ENCODE measurements at places on chromosomes 1 and 21.

GRCh38 chr1:64293820-64294219, 90.4 kb downstream of the UBE2U start:
- DNase-seq = no peak

GRCh38 chr1:161502641-161503393, 2.4 kb upstream of the FCGR2A start:
- DNase-seq = no peak

GRCh38 chr1:4549930-4550329, 104.5 kb upstream of the AJAP1 start:
- no peak for DNase-seq

DNA sequence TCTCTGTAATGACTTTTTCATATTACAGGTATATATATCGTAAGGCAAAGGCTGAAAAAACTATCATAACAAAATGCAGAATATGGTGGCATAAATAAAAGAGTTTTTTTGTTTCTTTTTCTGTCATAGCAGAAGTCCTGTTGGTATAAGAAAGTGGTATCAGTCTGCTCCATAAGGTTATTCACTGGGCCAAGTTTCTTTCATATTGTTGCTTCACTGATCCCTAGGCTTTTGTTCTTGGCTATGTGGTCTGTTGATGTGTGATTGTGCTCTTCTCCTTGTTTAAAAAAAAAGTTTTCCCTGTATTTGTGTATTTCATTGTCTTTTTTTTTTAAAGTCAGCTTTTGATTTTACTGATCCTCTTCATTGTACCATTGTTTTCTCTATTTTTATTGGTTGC, 26.0 kb downstream of the PTBP2 start:
- DNase-seq = no peak

DNA sequence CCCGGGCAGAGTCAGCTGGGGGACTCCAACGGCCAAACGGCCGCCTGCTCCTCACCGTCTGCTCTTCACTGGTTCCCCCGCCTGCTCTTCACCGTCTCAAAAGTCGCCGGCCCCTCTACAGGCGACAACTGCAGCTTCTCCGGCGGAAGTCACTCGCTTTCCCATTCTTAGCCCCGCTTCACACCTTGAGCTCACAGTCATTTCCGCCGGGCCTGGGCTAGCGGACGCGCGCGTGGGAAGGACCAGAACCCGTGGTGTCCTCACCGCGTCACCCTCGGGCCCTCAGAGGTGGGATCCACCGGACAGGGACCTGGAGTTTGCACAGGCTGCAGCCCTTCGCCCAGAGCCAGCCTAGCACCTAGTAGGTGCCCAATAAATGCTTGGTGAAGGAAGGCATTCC, 27.9 kb upstream of the HJV start:
- no peak for DNase-seq

GRCh38 chr21:17779980-17780379, 39.2 kb downstream of the C21orf91 start:
- no peak for DNase-seq

DNA sequence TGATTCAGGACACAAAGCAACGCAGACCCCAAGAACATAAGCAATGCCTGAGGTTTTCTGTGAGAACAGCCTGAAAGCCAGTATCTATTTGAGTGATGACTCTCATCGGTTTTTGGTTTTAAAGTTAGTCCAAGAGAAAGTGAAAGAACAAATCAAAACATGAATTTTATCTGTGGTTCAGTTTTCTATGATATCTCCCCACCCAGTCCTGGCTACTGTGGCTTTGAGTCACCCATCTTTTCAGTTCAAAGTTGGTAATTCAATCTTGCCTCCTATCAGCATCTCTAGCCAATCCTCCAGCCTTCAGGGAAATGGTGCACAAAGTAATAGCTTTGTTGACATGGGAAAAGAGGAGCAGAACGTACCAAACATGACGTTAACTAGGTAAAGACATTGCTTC, 40.5 kb upstream of the KRTAP19-8 start:
- no peak for DNase-seq

GRCh38 chr1:118812555-118812954, 175.6 kb downstream of the TBX15 start:
- DNase-seq = no peak

DNA sequence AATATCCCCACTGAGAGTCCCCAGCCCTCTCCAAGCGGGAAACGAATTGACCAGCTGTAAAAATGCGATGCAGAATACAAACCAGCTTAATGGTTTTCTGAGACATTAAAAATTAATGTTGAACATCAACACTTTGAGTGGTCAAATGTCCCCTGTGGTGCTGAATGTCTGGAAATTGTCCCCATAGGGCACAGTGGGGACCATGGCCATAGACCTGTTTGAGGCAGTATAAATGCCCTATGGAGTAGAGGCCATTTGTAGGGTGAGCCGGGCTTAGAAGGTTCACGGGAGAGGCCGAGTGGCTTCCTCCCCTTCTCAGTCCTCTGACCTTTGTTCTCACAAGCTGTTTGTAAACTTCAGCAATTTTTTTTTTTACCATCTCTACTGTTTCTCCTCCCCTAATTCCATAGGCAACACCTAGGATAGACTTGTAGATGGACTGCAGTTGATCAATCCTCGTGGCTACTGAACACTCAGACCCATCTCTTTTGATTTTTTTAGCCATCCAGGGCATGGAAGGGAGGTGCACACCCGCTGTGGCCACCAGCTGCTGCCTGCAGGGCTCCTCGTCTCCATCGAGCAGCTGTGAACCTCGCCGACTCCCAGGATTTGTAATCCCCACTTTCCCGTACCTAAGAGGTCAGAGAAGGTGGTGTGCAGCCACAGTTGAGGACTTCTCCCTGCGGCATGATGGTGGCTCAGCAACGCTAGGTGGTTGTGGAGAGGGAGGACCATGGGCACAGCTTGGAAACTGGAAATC, 41.0 kb downstream of the KAZN start:
- no peak for DNase-seq

DNA sequence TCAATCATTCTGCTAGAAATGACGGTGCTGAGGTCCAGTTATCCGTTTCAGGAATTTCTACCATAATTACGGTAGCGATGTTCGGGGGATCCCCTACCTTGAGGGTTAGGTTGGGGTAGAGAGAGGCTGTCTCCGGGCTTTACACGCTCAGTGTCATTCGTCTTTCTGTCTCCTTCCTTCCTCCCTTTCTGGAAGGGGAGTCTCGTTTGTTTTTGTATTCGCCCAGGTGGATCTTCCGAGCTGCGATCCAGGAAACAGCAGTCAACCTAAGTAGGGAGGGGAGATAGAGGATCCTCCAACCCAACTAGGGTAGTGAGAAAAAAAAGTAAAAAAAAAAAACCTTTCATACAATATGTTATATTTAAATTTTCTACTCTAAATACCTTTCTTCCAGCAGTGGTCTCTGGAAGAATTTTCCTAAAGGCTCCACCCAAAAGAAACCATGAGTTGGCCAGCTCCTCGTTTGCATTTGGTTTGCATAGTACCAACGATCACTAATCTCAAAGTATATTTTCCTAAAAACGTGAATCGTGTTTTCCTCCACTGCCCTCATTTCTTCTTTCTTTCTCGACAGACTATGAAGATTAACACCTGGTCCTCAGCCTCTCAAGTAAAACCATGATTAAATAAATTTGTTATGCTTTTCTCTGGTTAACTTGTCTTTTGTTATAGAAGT, 611 bp upstream of the PIK3C2B start:
- no peak for DNase-seq

GRCh38 chr1:198912046-198912445, 273.2 kb downstream of the PTPRC start:
- no peak for DNase-seq

- DNase-seq = no peak
Measured at GRCh38 chr1:21292503-21292983, 2.3 kb upstream of the ECE1 start.

- no peak for DNase-seq
Measured at GRCh38 chr1:185813401-185813979, 79.3 kb downstream of the HMCN1 start.

DNA sequence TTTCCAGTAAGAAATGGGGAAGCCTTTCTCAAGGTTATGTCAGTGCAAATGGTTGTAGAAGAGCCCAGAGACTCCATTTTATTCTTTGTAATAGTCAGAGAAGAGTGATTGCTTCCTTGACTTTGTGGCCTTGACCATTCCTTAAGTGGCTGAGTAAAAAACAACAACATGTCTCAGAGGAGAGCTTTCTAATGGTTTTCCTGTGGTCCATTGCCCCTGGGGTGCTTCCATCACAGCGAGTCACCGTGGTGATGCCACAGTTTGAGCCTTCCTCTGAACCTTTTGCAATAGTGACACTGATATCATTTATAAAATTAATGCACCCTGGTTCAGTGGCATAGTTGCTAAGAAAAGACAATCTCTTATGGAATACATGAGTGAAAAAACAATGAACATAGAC, 38.6 kb downstream of the PAPPA2 start:
- DNase-seq = no peak
